ENCODE measurements at places on chromosomes 1 and 21.

- DNase-seq = no peak
Observed at GRCh38 chr1:118075116-118075515, 109.9 kb downstream of the SPAG17 start.

DNA sequence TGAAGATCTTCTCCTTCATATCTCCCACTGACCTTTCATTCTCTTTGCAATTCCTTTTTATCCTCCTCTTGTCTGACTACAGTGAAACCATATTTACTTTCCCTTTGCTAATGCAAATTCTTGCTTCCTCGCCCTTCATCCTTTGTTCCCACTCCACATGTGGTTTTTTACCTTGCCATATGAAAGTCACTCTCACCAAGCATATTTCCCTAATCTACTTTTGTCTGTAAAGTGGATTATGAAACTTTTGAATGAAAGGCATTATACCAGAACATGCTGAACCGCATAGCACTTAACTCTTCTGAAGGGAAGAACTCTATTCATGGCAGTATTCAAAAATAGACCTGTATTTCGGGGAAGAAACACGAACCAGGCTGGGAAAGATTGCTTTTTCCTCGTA is 8.0 kb upstream of the TMPRSS15 start:
- DNase-seq = peak; percentile 98

DNA sequence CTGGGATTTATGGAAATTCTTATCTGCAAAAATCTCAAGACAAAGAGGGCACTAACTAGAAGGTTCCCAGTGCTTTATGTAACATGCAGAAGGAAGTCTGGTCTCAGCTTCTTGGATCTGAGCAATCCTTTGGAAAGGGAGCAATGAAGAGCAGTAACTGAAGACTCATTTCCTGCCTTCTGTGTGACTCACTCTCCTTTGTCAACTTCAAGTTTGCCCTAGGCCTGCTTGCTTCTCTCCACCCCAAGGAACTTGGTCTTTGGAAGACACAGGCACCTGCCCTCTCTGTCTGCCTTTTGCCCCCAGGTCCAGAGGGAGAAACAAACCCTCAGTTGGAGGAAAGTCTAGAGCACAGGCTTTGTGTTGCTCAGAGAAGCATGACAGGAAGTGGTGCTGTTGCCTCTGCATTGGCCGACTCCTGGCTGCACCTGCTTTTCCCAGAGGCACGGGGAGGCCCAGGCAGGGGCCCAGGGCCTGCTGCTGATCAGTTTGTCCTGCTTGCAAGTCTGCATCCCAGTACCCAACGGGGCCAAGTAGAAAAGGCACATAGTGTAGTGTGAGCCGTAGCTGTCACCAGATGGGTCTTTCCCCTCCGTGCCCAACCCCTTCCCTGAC is 137.2 kb downstream of the DHRS3 start:
- DNase-seq = no peak

DNA sequence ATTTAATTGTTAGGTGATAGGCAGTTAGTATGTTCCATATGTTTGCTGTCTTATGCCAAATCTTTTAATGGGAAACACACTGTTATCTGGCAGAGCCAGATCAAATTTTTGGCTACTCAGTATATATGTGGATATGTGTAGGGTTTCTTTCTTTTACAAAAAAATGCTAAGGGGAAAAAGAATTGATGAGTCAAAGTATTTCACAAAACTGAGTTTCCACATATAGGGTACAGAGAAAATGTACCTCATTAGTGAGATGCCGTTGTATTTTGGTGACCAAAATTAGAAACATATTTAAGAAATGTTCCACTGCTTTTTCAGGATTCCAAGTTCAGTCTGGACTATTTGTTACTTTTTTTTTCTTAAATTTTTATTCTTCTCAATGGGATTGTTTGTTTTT is 201.2 kb upstream of the PTGFR start:
- DNase-seq = no peak

Data from HAP-1 (cell line).